B cell (primary cell): ENCODE measurements at places on chromosomes 12 and 14.

- DNase-seq: no peak
Measured at GRCh38 chr14:98819132-98819866, 452.7 kb downstream of the BCL11B start.

DNA sequence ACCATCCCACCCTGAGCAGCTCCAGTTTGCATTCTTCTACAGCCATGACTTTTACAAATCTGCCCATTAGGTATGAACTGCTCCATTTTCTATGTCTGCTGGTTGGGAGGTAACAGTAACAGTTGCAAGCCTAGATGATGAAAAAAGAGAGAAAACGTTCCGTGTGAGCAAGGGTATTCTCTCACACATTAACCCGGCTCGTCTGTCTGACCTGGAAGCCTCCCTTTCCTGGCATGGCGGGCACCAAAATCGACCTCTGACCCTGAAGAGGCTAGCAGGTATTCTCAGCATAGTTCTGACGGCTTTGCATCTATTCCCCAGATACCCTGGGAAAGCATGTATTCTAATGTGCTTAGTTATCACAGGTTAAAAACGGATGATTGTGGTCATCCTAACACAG lies 31.8 kb downstream of the APPL2 start:
- no peak for DNase-seq

DNA sequence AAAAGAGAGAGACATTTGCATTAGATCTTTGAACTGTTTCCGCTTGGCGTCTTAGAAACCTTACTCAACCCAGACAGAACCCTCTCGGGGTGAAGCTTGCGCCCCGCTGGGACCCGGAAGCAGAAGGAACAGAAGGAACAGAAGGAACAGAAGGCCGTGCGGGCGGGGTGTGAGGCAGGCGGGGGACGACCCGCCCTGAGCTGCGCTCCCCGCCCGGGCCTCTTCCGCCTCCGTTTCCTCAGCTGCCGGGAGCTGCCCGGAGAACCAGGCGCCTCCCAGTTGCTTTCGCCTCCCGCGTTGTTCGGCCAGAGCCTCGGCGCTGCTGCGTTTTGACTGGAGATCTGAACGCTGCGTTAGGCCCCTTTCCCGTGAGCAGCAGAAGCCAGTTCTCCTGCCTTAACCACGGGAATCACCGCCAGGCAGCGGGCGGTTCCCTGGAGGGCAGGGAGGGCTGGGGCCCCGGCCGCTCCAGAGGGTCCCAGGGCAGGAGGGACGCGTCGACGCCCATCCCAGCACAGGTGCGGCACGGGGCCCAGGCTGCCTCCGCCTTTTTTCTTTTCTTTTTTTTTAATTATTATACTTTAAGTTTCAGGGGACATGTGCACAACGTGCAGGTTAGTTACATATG lies 19.3 kb upstream of the MMP17 start:
- DNase-seq: peak; percentile 62

DNA sequence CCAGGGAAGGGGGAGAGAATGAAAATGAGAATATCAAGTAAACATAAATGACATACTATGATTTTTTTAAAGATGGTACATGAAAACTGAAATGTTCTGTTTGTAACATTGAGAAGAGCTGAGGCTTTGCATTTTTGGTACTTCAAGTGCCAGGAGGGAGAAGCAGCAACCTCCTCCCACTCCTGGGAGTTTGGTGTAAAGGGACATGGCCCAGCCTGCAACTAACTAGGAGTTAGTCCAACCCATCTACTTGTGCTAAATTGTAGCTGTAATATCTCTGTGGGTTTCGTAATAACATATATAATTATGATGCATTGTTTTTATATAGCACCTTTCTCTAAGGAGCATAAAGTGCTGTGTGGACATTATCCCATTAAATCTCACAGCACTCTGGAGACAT lies 517.5 kb downstream of the NELL2 start:
- no peak for DNase-seq

DNA sequence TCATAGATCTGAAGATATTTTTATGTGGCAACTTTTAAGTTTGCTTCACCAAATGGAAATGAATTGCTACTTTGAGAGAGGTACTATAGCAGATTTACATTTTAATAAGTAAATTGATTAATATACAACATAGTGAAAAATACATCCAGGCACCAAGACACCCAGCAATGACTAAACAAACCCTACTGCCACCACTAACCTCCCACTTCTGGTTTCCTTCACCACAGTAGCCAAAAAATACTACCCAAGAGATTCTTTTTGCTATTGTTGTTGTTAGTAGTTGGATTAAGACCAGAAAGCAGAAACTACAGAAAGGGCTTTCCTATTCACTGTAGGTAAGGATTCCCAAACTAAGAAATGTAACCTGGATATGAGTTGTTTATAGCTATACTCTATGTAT lies 54.1 kb downstream of the COCH start:
- DNase-seq: no peak

- DNase-seq: no peak
Measured at GRCh38 chr12:59147791-59148190, 227.5 kb upstream of the LRIG3 start.

GRCh38 chr14:106372870-106373652 lies 846.7 kb downstream of the TMEM121 start:
- DNase-seq: peak; percentile 86

- peak; percentile 16 for DNase-seq
Measured at GRCh38 chr14:76456200-76456599, 80.3 kb downstream of the ESRRB start.

- no peak for DNase-seq
Measured at GRCh38 chr12:25293653-25294052, 42.9 kb upstream of the KRAS start.

GRCh38 chr12:82470906-82471512 lies 112.7 kb downstream of the METTL25 start:
- DNase-seq: no peak

DNA sequence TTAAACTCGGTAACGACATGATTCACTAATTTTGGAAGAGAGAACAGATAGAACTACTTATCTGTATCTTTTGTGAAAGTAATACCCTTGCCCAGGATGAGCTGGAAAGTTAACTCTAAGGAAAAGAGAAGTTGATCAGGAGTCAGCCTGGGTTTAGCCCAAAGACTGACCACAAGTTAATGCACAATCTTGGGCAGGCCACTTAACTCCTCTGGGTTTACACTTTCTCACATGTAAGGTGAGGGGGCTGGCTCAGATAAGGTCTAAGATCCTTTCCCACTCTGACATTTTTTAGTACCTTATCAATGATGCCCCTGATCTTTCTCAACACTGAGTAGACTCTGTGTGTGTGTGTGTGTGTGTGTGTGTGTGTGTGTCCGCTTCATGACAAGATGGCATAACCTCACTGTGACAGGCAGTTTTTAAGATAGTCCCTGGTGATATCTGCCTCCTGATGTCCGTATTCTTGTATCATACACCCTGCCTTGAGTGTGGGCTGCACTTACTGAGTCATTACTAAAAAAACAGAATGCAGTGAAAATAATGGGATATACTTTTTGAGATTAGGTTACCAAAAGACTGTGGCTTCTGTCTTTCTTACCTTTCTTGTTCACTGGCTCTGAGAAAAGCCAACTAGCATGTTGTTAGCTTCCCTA lies 56.2 kb upstream of the CCDC198 start:
- DNase-seq: no peak

- DNase-seq: peak; percentile 80
Measured at GRCh38 chr12:118377884-118378470, 1.6 kb downstream of the SUDS3 start.

DNA sequence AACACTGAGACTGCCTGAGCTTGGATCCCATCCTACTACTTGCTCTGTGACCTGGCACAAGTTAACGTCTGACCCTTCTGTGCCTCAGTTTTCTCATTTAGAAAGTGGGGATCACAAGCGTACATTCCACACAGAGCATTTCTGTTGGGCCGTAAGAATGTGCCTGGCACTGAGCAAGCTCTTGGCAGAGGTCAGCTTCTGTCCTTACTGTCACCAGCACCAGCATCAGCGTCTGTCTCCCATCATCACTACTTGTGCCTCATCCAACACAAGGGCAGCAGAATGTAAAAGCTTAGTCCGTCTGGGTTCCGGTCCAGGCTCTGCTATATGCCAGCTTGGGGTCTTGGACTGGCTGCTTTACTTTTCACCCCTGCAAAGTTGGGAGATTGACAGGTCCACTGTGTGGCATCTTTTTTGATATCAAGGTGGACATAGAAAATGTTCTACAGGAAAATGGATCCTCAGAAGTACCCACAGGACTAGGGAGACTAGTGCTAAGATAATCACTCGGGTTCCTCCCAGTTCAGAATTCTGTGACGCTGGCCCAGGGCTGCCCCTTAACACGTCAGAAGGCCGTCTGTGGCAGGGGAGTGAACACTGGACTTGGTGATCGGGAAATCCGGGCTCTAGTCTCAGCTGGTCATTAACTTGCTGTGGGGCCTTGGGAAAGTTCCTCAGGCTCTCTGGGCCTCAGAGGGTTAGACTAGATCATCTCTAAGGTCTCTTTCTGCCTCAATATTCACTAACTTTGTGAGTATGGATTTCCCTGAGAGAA lies 65.9 kb downstream of the CACNA1C start:
- DNase-seq: no peak

GRCh38 chr12:32302218-32303173 lies 96.9 kb upstream of the FGD4 start:
- peak; percentile 38 for DNase-seq

- no peak for DNase-seq
Measured at GRCh38 chr12:67318786-67319185, 49.6 kb downstream of the CAND1 start.

DNA sequence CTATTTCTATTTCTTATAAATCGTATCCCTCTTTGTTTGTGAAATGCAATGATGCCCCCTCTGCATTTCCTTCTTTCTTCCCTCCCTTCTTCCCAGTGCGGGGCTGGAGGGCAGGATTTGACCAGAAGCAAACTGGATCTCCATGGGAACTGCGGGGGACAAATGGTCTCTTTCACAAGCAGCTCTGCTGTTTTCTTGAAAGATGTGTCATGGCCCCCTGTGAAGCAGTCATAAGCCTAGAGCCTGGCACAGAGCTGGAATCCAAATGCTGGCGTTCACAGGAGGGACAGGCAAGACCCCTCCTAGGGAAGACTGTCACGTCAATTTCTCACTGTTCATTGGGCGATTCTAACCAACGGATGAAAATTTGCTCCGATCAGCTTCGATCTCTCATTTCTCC lies 203.5 kb upstream of the NOS1 start:
- DNase-seq: no peak

DNA sequence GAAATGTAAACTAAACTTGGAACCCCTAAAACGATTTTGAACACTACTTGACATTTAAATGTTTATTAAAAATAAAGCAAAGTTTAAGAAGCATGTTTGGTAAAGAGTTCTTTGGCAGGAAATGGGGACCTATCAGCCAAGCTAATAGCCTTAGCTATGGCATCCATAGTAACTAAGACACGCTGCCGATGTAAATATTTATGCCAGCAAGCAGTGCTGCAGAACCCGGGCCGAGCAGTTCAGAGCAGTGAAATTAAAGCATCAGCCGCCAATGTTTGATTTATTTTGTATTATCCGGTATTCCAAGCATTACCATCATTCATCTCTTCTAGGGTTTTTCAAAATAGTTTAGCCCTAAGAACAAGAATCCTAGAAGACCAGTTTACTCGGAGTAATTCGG lies 61.6 kb downstream of the PPP2R5C start:
- DNase-seq: no peak

- DNase-seq: no peak
Measured at GRCh38 chr12:79451365-79451764, 239.4 kb downstream of the PAWR start.

DNA sequence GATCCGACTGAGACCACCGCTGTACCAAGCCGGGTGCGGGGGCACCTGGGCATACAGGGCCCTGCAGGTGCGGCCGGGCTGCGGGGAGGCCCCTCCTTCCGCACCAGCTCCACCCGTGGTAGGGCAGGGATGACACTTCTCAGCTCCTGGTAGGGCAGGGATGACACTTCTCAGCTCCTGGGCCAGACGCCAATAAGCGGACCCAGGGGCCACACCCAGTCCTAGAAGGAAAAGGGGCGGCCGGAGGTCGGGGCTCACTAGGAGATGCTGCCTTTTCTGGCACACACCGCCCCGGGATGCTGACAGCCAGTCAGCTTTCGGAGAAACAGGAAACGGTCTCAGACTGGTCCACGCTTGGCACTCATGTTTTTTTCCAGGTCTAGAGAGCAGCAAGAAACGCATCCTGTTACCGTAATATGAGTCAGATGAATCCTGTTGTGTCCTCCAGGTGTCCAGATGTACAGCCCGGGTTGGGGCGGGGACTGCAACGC lies 34.8 kb downstream of the NFKBIA start:
- DNase-seq: no peak

- peak; percentile 5 for DNase-seq
Measured at GRCh38 chr14:41605550-41606281, 960 bp upstream of the LRFN5 start.

DNA sequence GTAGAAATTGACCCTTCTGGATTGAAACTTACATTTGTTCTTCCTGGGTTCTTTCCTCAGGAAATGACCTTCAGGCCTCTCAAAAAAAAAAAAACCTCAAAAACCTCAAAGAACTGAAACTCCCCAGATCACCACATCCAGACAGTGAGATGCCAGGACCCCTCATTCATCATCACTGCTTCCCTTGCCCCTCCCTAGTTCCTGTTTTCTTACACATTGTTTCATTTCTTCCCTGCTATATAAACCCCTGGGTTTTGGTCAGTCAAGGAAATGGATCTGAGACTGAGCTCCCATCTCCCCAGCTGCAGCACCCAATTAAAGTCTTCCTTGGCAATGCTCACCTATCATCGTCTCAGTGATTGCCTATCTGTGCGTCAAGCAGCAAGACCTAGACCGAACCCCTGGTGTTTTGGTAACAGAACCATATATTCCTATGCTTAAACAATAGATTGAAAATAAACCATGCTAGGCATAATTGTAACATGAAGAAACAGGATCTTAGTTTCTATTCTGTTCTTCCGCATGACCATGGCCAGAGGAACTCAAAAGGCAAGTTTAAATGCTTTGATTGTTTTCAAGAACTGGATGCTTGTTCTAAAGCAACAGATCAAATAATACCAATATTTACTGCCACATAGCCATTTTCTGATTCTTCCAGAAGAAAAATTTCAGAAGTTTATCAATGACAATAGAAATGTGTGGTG lies 108.0 kb upstream of the MAX start:
- peak; percentile 78 for DNase-seq

DNA sequence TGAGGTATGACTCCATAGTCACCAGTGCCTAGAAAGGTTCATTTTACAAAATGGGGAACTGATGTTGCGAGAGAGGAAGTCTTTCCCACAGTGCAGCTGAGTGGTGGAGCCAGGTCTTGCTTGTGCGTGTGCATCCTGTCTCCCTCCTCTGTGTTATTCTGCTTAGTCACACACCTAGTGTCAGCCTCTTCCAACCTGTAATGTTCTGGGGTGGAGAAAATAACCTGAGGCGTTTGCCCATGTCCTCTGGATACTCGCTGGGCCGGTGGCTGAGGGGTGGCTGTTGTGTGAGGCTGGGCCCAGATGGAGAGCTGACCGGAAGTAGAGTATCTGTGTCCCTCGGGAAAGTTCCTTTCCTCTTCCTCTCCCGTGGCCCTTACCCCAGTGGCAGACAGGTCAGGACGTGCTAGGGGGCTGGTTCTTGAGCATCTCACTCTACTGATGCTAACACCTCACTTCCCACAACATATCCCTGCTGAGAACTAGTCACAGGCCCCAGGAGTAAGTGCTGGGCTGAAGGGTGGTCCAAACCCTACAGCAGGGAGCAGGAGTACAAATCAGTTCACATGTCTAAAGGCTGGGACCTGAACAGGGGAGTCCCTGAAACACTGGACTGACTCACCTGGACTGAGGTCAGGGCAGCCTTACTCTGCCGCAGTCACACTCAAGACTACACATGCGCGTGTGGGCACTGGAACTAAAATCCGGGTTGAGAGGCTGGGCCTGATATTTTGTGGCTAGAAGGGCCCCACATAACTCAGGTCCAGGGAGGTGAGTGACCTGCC lies 7.0 kb downstream of the MLF2 start:
- DNase-seq: peak; percentile 81

- no peak for DNase-seq
Measured at GRCh38 chr12:68403296-68403695, 71.1 kb upstream of the MDM1 start.
